ENCODE measurements at places on chromosomes 2 and 18.
A peak's percentile ranks its signal among the peaks of the same experiment; 100 is the strongest.

DNA sequence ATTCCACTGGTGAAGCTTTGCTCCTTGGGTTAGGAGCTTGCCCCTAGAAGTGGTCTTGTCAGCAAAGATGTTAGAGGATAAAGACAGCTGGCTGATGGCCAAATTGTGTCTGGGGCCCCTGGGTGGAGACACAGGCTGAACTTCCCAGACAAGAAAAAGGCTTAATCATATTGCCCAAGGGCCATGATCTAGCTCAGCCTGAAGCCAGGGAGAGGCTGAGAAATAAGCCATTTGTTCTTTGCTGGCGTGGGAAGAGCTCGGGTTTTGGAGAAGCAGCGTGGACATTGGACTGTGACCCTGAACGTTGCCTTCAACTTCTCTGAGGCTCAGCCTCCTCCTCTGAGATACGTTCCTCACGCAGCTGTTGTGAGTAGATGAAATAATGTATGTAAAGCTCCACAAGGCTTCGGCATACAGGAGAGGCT is 153.0 kb downstream of the ZFP36L2 start:
- peak; percentile 27 for DNase-seq

- no peak for DNase-seq
These were observed 50.8 kb upstream of the PEX13 start for GRCh38 chr2:60966507-60967405.

DNA sequence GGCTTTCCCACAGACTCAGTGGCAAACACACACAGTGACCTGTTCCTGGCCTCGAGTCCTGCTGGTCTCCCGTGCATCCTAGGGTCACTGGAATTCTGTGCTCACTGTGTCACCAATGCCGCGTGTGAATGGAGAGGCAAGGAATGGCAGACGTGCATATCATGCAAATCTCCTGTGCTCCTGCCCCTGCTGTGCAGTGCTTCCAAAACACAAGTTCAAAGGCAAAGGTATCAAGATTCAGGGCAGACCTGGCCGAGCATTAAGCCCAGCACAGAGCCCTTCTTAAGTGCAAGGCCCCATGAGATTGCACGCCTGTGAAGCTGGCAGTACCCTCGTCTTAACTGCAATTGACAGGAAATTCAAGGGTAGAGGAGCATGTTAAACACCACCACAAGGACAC is 129.1 kb downstream of the NDUFA10 start:
- DNase-seq, result no peak

DNA sequence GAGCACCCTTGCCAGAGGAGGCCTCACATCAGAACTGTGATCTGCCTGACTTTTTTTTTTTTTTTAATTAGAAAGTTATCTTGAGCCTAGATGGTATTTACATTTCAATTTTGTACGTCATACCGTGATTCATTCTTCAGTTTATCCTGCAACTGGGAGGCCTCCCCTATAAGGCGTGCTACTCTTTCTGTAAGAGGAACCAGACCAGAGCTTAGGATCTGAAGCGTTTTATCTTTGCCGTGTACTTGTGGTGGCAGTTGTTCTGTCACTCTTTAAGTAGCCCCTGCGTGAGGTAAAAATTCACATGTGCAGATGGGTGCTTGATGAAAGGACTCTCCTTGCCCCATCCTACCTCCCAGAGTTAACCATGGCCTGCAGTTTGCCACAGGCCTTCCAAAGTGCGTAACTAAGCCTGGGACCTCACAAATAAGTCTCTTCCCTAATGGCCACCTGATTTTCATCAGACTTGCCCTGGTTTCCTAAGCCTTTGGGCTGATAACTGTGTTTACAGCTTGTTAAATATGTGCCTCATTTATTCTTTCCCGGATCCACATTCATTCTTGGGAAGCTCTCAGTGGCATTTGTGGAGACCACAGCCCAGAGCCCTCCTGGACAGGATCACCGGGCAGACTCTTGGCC is 96.0 kb downstream of the MTCL1 start:
- DNase-seq, result no peak

DNA sequence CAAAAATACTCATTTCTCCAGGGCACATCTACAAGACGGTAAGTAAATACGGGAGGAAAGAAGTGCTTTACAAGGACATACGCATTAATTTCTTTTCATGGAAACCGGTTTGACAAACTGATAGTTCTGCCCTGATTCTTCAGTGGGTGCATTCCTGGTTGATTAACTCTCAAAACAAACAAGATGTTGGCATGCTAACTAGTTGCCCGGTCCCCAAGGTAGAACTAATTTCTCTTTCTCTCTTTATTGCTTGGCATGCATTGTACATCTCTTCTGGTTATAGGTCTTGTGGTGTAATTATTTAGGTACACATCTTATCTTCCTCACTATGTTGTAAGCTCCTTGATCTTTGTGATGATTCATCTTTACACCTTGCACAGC is 46.9 kb upstream of the SPATS2L start:
- no peak for DNase-seq

DNA sequence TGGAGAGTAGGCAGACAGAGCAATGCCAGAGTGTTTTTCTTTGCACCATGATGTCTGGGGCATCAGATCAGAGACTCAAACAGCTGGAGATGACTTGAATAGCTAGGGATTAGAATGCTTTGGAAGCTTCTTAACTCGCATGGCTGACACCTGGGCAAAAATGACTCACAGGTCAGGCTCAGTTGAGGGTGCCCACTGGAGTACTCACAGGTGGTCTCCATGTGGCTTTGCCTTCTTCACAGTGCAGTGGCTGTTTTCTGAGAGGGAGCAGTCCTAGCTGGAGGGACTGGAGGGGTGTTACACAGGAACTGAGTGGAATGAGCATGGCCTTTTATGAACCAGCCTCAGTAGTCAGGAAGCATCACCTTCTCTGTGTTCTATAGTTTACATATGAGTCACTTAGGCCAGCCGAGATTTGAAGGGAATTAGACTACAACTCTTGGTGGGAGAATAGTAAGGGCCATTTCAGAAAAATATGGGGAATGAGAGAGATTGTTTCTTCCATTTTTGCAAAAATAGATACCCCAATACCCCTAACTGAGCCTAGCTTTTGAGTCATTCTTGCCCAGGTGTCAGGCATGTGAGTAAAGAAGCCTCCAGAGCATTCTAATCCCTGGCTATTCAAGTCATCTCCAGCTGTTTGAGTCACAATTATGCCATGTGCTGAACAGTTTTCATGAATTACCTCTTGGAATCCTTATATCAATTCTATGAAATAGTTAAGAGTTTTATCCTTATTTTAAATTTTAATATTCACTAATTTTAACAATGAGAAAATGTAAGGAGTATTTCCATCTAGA is 7.1 kb upstream of the PPP1R1C start:
- no peak for DNase-seq

- no peak for DNase-seq
These were observed 47.1 kb downstream of the KCNIP3 start for GRCh38 chr2:95344215-95344583.

GRCh38 chr2:32011485-32011960 is 715 bp upstream of the MEMO1 start:
- DNase-seq, result no peak

- DNase-seq, result no peak
These were observed 45.0 kb downstream of the PMS1 start for GRCh38 chr2:189829102-189829833.

DNA sequence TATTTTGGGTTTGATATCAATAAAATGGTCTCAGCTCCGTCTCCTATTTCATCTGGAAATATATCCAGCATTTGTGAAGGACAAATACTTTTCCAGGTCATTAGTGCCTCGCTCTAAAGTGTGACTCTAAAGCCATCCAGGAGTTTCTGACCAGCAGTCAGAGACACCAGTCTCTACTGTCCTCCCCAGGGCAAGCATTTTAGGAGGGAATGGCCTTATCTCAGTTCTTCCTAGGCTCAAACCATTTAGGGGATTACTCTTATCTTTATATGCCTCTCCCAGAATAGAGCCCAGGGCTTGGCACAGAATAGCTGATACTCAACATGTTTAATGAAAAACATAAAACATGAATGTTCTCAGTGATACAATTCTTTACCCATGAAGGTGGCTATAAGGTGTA is 187.6 kb downstream of the NAPG start:
- no peak for DNase-seq

DNA sequence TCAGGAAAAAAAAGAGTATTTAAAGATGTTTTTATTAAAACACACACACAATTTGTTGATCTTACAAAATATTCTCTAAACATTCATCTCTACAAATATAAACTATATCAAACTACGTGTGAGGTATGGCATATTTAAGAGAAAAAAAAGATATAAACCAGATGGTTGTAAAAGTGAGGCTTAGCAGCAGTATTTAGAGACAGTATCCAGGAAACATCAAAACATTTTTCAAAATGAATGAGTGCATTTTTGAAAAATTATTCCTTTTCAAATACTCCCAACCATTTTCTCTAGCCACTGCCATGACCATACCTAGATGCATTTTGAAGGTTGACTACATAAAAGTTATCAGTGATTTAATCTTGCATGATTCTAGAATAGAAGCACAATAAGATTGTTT is 38.2 kb upstream of the RAB27B start:
- no peak for DNase-seq

- no peak for DNase-seq
These were observed 443.0 kb upstream of the MMADHC start for GRCh38 chr2:150030436-150031190.

GRCh38 chr2:239608260-239608659 is 207.4 kb upstream of the HDAC4 start:
- DNase-seq, result no peak

DNA sequence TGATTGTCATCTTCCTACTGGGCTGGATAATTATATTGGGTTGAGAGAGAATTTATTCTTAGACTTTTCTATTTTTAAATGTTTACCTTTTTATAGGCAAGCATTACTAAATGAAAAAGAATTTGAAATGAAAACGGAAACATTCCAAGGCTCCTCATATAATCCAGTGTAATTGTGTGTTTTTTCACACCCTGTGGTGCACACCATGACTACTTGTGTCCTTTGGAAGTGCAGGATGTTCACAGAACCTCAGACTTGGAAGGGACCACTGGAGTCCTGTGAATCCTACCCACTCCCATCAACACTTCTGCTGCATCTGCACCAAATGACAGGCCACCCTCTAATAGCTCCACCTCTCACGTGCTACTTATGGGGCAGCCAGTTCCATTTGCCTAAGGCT is 48.0 kb downstream of the NAT8 start:
- no peak for DNase-seq

GRCh38 chr2:96169868-96170507 is 24.7 kb upstream of the DUSP2 start:
- no peak for DNase-seq

GRCh38 chr18:63405986-63406385 is 16.3 kb downstream of the VPS4B start:
- no peak for DNase-seq

- DNase-seq, result no peak
These were observed 78.5 kb downstream of the XDH start for GRCh38 chr2:31335921-31336585.

GRCh38 chr2:53233759-53234547 is 533.7 kb upstream of the CHAC2 start:
- DNase-seq, result no peak

- no peak for DNase-seq
These were observed 69.1 kb downstream of the INHBB start for GRCh38 chr2:120415060-120415459.

GRCh38 chr2:66547887-66548286 is 113.0 kb downstream of the MEIS1 start:
- no peak for DNase-seq

GRCh38 chr2:31312898-31313297 is 78.9 kb downstream of the EHD3 start:
- DNase-seq, result no peak

DNA sequence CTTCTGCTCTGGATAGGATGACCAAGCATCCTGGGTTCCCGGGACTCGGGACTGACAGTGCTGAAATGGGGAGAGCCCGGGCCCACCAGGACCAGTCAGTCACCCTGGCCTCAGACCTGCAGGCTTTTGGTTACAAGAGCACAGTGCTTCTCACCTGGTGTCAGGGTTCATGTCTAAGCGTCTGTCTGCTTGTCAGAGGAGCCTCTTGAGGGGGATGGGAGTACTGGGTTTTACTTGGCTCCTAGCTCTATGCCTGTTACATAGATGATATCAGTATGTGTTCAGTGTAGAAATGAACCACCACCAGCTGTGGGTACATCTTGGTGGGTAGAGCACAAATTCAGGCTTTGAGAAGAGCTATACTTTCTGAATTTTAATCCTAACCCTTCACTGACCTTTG is 29.9 kb downstream of the PCARE start:
- DNase-seq, result no peak

- DNase-seq, result no peak
These were observed 52.9 kb downstream of the DPYSL5 start for GRCh38 chr2:26900831-26901321.

DNA sequence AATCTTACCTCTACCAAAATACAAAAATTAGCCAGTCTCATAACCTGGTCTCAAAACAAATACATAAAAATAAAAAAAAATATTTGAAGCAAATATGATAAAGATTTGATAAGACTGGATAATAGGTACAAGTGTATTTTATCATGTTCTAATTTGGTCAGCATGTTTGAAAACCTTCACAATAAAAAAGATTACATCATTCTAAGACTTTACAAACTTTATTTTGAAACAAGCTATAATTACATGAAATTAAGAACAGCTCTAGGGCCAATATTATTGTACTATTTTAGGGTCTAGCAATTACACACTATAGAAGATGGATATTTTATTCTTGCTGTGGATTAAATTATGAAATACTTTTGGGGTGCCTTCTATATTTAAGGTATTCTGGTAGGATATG is 29.4 kb upstream of the MCM6 start:
- DNase-seq, result no peak

- no peak for DNase-seq
These were observed 543.0 kb upstream of the TNP1 start for GRCh38 chr2:217402761-217403383.

GRCh38 chr18:24683925-24684324 is 223.5 kb downstream of the HRH4 start:
- DNase-seq, result no peak

DNA sequence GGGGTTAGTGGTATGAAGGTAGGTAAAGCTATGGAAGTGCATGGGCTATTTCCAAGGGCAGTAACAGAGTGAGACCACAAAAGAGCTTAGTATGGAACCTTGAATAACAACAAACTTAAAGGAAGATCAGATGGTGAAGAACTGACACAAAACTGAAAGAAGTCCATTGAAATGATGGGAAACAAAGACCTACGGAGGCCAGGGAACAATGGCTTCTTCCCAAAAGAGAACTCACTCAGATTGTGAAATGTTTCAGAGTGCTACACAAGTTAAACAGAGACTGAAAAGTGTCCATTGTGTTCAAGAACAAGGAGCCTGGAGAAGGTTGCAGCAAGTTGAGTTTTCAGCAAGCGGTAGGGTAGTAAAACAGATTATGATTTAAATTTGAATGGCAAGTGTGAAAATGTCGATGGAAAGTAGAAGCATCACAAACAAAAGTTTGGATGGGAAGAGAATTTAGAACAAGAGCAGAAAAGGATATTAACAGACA is 700.0 kb upstream of the NXPH2 start:
- no peak for DNase-seq

GRCh38 chr18:58269931-58270330 is 225.9 kb downstream of the NEDD4L start:
- DNase-seq, result no peak

DNA sequence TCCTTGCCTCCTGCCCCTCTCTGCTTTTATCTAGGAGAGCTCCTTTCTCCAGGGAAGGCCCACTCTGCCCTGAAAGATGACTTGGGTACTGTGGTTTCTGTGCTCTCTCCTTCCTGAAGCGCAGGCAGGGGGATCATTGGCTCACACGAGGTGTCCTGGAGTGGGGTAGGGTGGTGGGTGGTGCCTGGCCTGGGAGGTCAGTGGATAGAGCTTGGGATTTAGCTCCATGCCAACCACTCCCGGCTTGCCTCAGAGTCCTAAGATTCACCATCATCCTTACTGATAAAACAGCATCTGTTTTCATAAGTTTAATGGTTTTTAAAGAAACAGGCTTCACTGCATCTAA is 63.1 kb downstream of the CIB4 start:
- DNase-seq, result no peak
